AML-193 (cell line): ENCODE measurements at places on chromosomes 5 and 9.

DNA sequence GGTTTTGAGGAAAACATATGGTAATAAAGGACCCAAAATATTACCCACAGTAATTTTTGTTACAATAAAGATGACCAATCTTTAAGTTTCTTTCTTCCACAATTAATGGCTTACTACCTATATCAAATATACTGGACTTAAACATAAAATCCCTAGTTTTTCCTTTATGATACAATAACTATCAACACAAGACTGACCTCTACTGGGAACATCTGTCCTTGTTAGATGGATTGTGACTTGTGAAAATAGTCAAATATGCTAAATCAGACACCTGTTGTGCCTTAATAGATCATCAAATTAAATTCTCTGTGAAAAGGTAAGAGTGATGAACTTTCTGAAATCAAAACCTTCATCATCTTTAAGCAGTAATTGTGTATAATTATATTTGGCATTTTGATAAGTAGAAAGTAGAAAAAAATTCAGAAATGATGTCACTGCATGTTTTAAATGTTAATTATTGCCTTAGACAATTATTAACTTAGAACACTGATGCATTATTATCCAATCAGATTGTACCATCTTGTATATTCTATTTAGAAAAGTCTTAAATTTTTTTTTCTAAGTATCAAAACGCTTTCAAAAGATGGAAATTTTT is 113.6 kb downstream of the DEPDC1B start:
- no peak for DNase-seq

- DNase-seq = no peak
Measured at GRCh38 chr9:34458959-34459340, 345 bp downstream of the DNAI1 start.

DNA sequence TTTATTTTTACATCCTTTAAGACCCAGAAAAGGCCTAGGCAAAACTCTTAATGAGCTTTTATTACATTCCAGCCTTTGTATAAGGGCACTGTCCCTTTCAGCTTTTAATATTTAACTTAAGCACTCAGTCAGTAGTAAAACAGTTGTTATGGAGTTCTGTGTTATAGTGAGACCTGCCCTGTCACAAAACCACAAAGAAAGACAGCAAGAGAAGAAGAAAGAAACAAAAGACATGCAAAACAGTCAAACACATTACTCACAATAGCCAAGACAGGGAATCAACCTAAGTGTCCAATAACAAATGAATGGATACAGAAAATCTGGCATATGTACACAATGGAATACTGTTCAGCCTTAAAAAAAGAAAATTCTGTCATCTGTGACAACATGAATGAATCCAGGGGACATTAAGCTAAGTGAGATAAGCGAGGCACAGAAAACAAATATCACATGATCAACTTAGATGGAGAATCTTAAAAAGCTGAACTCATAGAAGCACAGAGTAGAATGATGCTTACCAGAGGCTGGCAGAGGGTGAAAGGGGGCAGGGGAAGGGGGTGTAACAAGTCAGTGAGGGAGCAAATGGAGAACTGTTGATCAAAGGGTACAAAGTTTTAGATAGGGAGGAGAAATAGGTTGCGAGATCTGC is 63.8 kb upstream of the CCNG1 start:
- DNase-seq = no peak

- DNase-seq = no peak
Measured at GRCh38 chr5:1764606-1764960, 35.1 kb downstream of the MRPL36 start.

DNA sequence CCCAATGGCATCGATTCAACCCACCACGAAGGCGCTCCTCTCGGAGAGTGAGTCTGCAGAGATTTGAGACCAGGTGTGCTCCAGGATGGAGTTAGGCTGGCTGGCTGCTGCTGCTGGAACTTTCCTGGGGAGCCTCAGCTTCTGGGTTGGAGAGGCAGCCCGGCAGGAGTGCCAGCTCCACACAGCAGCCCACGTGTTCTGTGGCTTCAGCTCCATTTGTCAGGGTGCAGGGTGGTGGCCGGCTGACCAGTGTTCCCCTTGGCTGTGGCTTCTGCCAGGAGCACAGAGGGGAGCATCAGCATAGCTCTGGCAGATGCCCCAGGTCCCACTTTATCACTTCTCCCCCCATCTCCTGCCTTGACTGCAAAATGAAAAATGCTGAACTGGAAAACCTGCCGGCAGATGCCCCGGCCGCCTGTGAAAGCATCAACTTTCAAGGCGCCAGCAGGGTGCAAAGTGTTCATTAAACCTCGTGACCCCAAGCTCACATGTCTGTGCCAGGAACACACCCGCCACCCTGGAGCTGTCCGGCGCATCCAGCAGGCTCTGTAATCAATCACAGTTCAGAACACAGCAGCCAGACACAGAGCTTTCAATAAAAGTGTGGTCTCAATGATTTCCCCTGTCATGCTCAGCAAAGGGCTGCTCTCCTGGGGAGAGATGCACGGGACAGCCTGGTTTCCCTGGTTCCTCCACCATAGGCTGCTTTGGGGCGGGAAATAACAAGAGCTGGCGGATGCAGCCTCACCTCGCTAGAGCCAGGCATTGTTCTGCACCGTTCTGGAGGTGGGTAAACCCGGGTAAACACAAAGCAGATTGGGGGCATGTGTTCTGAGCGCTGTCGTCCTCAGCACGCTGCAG is 53.2 kb downstream of the TRIP13 start:
- DNase-seq = no peak
